ENCODE measurements at places on chromosomes 12 and 14. TPM values are rescaled to one million over a fixed set of nuclear protein-coding genes. Genes with fewer than 3 reads are reported as not detected.

GRCh38 chr12:60451457-60451856 lies 855.6 kb downstream of the SLC16A7 start:
- no peak for DNase-seq
- no peaks in the 10 kb centered on the region for H3K4me1 ChIP-seq
- no peak overlapping the region for H3K4me3 ChIP-seq

DNA sequence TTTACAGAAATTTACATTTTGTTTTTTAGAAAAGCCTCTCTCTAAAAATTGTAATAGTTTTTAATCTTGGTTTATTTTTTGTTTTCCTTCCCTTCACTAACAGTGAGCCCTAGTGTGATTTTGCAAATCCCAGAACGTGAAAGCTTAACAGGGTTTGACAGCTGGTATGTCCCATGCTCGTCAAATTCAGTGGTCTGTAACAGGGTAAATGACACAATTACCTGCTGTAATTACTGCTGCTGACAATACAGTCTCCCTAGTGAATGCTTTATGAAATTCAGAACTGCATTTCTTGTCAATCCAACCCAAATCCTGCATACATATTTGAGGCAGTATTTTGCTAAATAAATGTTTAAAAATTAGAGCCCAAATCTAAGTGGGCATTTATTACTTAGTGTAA lies 249.2 kb downstream of the NELL2 start:
- no peak overlapping the region for H3K27ac ChIP-seq
- peaks cover 31% of the 10 kb centered on the region for H3K4me1 ChIP-seq
- no peak overlapping the region for H3K4me3 ChIP-seq
- no peaks in the 10 kb centered on the region for H3K27me3 ChIP-seq
- no peaks in the 10 kb centered on the region for H3K36me3 ChIP-seq

DNA sequence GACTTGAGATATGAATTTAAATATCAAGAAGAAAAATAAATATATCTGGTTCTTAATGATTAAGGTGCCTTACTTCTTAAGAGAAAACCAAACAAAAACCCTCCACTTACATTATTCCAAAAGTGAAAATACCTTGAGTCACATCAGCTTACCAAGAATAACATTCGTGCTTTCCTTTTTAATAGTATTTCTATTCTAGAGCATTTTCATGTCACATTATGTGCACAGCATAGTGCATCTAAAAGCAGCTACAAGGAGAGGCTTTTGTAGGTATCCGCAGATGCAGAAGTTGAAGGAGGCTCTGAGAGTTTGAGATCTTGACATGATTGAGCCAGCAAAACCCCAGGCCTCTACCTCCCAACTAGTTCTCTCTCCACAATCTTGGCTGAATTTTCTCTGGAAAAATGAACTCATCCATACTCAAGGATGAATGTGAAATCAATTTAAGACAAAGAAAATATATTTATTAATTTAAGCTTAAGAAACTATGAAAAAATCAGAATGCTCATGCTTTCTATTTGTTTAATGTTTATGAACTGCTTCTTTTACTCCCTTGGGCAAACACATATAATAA lies 275.0 kb downstream of the AKAP6 start:
- no peaks in the 10 kb centered on the region for H3K36me3 ChIP-seq
- H3K27ac ChIP-seq = no peak overlapping the region
- no peaks in the 10 kb centered on the region for H3K27me3 ChIP-seq
- H3K4me3 ChIP-seq = no peak overlapping the region
- DNase-seq = no peak

GRCh38 chr14:34684578-34684977 lies 29.8 kb downstream of the CFL2 start:
- DNase-seq = no peak
- no peaks in the 10 kb centered on the region for H3K36me3 ChIP-seq
- H3K27me3 ChIP-seq = no peaks in the 10 kb centered on the region
- H3K27ac ChIP-seq = no peak overlapping the region
- no peaks in the 10 kb centered on the region for H3K4me1 ChIP-seq
- no peak overlapping the region for H3K4me3 ChIP-seq

DNA sequence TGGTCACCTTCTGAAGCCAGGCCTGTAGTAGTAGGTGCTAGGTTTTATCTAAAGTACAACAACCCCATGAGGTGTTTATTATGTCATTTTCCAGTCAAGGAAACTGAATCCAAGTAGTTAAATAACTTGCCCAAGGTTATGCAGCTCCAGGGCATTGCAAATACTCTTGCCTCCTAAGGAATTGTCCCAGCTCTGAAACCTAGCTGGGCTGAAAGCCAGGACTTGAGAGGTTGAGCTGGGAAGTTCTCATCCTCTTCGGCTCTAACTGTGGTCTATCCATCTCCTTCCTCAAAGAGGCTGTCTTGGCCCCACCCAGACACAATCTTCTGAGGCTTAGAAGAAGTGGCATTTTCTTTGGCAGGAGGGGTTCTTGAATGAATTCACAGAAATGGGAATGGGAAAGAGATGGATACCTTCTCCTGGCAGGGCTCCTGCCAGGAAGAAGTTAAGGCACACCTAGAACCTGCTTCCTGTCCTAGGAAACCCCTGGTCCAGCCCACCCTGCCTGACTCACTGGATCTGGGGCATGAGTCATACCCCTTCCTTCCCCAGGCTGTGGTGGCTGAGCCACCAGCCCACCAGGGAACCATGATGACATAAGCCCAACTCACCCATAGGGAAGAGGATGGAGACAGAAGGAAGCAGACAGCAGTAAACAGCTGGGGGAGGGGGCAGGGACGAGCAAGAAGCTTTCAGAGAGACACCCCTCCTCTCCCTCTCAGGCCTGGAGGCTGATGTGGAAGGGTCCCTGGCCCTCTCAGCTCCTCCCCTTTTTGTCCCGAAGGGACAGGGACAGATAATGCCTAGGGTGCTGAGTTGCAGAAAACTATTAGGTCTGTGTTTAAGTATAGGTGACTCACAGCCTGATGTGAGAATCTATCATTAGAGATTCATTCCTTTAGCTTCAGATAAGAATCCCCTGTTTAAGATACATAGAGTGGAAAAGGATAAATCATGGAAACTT lies 2.1 kb upstream of the PLEK2 start:
- no peaks in the 10 kb centered on the region for H3K36me3 ChIP-seq
- H3K27ac ChIP-seq = no peak overlapping the region
- H3K4me1 ChIP-seq = no peaks in the 10 kb centered on the region
- no peak overlapping the region for H3K4me3 ChIP-seq
- DNase-seq = no peak

GRCh38 chr12:113891167-113891692 lies 74.9 kb downstream of the RBM19 start:
- H3K4me3 ChIP-seq = no peak overlapping the region
- H3K27me3 ChIP-seq = no peaks in the 10 kb centered on the region
- DNase-seq = no peak
- H3K4me1 ChIP-seq = peaks cover 37% of the 10 kb centered on the region
- no peak overlapping the region for H3K27ac ChIP-seq
- H3K36me3 ChIP-seq = no peaks in the 10 kb centered on the region

DNA sequence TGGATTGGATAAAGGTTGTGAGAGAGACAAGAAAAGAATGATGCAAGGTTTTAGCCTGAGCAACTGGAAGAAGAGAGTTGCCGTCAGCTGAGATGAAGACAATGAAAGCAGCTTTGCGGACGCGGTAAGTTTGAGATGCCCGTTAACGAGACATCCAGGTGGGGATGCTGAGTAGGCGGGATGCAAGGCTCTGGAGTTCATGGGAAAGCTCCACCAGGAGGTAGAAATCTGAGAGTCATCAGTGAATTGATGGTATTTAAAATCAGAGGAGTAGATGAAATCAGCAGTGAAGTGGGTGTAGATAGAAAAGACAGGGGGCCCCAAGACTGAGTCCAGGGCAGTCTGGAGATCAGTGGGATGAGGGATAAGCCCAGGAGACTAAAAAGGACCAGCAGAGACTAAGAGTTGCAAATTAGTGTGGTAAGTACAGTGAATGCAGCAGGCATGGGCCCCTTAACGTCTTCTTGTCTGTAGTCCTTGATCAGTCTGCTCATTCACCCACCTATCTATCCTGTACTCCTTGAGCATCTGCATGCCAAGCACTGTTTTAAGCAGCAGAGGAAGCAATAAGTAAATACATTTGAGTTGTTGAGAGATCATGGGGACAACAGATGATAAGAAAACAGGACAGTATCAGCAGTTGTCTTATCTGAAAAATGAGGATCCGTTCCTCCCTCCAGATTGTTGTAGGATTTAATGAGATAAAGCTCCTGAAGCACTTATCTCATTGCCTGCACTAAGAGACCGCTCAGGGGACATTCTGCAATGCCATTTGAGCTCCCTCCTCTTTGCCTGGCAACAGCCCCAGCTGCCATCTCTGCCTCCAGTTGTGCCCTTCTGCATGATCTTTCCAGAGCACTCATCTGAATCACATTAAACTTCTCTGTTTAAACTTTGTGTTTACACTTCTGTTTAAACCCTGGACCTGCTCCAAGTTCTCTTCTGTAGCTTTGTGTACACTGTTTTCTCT lies 91.5 kb downstream of the APAF1 start:
- no peaks in the 10 kb centered on the region for H3K27me3 ChIP-seq
- DNase-seq = peak; percentile 50
- H3K4me3 ChIP-seq = no peak overlapping the region
- H3K4me1 ChIP-seq = peaks cover 21% of the 10 kb centered on the region

DNA sequence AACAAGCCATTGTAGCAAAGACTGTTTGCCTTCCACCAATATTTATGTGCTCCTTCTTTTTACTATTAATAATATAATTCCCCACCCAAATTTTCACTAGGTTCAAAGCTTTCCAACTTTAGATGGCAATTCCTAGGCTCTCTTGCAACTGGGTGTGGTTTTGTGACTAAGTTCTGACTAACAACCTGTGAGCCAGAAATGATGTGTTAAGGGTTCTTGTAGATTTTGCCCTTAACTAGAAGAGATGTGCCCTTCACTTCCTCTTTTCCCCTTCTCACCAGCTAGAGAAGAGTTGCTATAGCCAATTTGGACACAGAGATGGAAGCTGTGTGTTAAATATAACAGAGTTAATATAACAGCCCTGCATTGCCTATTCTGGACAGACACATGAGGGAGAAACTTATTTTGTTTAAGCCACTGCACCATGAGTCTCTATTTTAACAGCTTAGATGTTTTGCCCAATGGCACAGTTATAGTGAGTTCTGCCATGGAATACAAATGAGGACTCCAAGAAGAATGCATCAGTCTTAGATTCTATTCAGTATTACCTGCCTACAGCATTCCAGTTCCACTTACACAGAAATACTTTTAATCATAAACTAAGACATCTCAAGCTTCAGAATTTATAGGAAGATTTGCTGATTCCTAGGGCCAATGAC lies 216.2 kb downstream of the DUSP6 start:
- no peak for DNase-seq
- H3K27me3 ChIP-seq = no peaks in the 10 kb centered on the region
- H3K27ac ChIP-seq = no peak overlapping the region
- H3K4me3 ChIP-seq = no peak overlapping the region
- no peaks in the 10 kb centered on the region for H3K36me3 ChIP-seq
- H3K4me1 ChIP-seq = no peaks in the 10 kb centered on the region

DNA sequence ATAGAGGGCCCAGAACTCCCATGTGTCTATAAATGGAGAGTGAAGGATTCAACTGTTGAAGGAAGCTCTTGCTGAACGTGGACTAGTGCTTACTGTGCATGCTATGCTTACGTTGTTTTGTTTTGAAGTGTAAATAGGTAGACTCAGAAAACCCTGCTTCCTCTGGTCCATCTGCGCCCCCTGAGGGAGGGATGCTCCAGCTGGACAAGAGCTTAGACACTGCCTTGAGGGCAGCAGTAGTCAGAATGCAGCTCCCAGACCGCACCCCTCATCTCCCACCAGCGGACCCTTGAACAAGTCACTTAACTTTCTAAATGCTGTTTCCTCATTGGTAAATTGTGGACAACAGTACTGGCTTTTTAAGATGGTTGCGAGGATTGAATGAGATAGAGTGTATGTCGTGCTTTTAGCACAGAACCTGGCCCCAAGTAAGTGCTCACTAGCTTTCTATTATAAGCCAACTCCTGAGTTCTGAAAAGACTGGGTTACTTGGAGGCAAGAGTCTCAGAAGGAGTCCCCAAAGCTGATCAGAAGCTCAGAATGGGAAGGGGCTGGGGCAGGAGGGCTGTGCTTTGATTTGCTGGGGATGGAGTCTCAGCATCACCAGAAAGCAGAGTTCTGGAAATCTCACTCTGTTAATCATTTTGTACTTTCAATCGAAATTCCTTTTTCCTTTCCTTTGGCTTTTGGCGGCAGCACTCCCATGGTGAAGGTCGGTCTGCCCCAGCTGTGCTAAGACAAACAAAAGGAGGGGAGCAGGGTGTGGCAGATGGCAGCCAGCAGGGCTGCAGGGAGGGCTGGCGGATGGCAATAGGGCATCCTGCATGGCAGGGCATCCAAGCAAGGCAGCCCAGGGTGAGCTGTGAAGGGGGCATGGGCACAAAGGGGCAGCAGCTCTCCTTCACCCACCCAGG lies 15.6 kb downstream of the AGAP2 start:
- no peak overlapping the region for H3K4me3 ChIP-seq
- no peak overlapping the region for H3K27ac ChIP-seq
- no peaks in the 10 kb centered on the region for H3K36me3 ChIP-seq
- peaks cover 3% of the 10 kb centered on the region for H3K4me1 ChIP-seq

DNA sequence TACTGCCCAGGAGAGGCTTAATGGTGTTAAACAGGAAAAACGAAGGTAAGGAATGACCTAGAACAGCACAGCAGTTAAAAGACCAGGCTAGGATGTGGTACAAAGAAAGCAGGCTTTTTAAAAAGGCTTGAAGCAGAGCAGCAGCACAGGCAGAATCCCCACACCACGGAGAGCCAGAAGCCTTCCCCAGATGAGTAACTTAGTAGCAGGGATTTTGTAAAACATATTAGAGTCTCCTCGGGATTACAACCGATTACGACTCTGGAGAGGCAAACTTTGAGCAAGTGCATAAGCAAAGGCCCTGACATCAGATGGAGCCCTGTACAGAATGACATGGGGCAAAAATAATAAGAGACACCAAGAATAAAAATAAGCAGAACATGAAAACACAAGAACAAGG lies 37.1 kb upstream of the DHRS4 start:
- H3K27ac ChIP-seq = no peak overlapping the region
- no peak for DNase-seq
- no peak overlapping the region for H3K4me3 ChIP-seq
- no peaks in the 10 kb centered on the region for H3K27me3 ChIP-seq

- H3K4me3 ChIP-seq = no peak overlapping the region
- peaks cover 3% of the 10 kb centered on the region for H3K4me1 ChIP-seq
- no peak overlapping the region for H3K27ac ChIP-seq
- no peaks in the 10 kb centered on the region for H3K36me3 ChIP-seq
Measured at GRCh38 chr14:104882991-104883660, 18.1 kb downstream of the CEP170B start.

Gene CHGA
- 0.77 TPM for total RNA-seq

Gene AQP2
- not detected for total RNA-seq

Gene RNFT2
- total RNA-seq = 26.9 TPM

Gene FAIM2
- total RNA-seq = 1.2 TPM
